Mammary microvascular endothelial cell (primary cell): ENCODE measurements at places on chromosomes 5 and 9. TPM values are rescaled to one million over a fixed set of nuclear protein-coding genes. Genes with fewer than 3 reads are reported as not detected.

The PCDHB11 gene
- not detected in 2 replicates for total RNA-seq

The PHF24 gene
- not detected in 2 replicates for total RNA-seq

The SIT1 gene
- total RNA-seq, result not detected in 2 replicates

The PCDHGA10 gene
- 1.7 and 2.6 TPM in 2 replicates for total RNA-seq

The HAUS6 gene
- total RNA-seq, result 15.0 and 20.1 TPM in 2 replicates
